ENCODE measurements at places on chromosomes 13 and 19.
A peak's percentile ranks its signal among the peaks of the same experiment; 100 is the strongest.

GRCh38 chr13:112078879-112079531, 12.1 kb downstream of the SOX1 start:
- no peak for DNase-seq

GRCh38 chr19:39303373-39304184, 7.4 kb downstream of the IFNL1 start:
- no peak for DNase-seq

- DNase-seq = no peak
Observed at GRCh38 chr19:5093297-5093928, 124.5 kb downstream of the KDM4B start.

DNA sequence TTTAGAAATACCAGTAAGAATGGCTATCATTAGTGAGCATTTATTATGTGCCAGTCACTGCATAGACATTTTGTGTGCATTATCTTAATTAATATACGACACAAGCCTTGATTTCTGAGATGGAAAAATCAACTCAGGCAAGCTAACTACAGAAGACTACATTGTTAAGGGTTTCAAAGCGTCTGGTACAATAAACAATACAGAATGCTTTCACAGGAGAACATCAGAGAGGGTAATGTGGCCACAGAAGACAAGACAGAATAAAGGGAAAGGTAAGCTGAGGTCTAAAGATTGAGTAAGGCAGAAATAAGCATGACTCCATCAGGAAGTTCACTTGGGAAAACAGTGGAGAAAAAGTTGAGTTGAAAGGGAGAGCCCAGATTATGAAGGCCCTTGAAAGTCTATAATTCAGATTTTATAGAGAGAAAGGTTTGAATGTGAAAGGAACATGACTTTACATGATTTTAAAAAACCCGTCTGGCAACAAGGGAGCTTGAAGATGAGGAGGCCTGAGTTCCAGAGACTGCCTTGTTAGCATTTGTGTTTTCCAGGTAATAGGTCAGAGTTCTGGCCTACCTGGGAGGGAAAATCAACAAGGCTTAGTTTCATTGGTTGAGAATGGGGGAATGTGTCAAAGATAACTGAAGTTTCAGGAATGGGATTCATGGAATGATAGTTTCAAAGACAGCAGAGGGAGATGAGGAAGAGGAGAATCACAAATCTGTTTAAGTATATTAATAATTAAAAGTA, 1.8 kb upstream of the MBNL2 start:
- no peak for DNase-seq

DNA sequence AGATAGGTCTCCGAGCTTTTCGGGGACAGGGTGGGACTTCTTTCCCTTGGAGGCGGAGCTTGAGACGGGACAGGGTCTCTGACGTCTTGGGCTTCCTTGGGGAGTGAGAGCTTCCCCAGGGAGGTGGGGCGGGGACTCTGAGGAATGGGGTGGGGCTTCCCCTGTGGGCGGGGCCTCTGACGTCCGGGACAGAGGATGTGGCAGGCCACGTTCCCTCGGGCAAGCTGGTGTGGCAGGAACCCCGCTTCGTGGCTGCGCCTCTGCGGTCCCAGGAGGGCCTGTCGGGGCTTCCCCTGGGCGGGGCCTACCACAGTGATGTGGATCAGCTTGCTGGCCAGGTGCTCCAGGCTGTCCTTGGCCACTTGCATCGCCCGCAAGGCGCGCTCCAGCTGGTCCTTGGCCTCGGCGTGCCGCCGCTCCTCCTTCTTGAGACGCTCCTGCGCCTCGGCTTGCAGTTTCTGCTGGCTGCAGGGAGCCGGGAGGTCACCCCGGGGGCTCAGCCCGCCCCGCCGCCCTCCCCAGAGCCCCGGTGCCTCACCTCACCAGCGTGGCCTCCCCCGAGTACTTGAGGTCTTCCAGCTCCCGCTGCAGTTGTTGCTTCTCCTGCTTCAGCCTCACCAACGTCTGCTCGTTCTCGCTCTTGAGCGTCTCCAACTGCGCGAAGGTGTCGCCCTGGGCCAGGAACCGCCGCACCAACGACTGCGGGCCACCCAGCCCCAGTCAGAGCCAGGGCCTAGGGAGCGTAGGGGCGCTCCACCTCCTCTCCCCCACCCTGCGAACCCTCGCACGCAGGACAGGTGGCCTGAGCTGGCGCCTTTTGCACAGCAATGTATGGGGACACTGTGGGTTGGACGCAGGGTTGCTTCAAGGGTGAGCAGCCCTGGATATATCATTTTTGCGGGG, 3.3 kb upstream of the RGL3 start:
- DNase-seq = peak; percentile 85

DNA sequence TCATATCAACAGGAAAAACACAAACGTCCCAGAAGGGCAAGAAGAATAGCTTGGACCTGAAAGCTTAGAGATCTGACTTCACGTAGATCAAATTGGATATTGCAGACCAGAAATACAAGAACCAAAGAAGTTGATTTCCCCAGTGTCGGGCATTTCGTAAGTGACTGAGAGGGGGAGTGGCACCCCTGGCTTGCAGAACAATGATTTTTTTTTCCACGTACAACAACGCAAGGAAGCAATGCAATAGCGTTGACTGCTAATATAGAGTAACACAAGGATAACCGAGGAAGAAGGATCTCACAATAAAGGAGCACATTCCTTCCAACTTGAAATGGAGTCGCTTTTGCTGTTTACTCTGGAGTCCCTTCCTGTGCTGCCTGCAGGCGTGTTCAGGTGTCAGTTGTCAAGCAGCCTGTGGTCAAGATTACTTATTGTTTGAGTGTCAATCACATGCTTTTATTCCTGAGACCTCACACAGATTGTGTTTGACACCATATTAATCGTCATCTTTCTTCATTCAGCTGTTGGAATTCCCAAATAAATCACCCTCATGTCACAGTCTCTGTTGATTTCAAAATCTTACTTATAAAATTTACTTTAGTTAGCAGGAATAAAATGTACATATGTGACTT, 139.4 kb downstream of the FREM2 start:
- DNase-seq = no peak

DNA sequence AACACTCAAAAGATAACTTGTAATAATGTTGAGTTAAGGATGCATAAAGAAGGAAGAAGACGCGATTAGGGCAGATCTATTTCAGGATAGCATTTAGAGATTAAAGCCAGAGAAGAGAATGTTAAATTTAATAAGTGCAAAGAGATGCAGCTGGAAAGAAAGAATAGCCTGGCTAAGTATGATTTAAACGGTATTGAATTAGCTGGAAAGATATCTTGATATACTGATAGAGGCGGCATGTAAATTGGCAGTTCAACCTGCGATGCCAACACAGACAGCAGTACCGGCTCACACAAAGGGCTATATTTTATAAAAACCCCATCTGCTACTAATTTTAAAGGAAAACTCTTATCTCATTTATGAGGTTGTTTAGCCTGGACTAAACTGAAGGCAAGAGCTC, 121.4 kb downstream of the ENOX1 start:
- no peak for DNase-seq

GRCh38 chr13:109881347-109881725, 95.0 kb upstream of the IRS2 start:
- no peak for DNase-seq

DNA sequence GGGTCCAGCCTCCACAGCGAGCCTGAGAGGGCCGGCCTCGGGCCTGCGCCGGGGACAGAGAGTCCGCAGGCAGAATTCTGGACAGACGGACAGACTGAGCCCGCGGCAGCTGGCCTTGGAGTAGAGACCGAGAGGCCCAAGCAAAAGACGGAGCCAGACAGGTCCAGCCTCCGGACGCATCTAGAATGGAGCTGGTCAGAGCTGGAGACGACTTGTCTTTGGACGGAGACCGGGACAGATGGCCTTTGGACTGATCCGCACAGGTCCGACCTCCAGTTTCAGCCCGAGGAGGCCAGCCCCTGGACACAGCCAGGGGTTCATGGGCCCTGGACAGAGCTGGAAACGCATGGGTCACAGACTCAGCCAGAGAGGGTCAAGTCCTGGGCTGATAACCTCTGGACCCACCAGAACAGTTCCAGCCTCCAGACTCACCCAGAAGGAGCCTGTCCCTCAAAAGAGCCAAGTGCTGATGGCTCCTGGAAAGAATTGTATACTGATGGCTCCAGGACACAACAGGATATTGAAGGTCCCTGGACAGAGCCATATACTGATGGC, 490 bp downstream of the ITPKC start:
- DNase-seq = no peak

GRCh38 chr19:47099576-47100050, 14.0 kb downstream of the ZC3H4 start:
- no peak for DNase-seq

DNA sequence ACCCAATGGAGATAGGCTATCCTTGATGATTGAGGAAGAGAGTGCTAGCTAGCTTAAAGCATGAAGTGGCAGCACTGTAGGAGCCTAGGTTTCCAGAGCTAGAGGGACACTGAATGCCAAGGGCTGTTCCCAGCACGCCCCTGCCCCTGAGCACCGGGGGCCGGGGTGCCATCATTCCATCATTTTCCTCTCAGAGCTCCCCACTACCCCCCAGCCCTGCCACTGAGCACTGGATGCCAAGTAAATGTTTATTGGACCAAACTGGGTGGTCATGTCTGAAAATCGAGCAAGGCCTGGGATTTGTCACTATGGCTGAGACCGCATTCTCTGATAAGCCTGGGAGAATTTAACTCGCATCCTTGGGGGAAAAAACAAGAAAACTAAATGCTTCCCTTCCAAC, 142.8 kb downstream of the STK24 start:
- DNase-seq = no peak

GRCh38 chr13:77374339-77374738, 47.4 kb upstream of the MYCBP2 start:
- no peak for DNase-seq

- DNase-seq = no peak
Observed at GRCh38 chr13:69319656-69320055, 788.0 kb upstream of the ATXN8OS start.

- peak; percentile 42 for DNase-seq
Observed at GRCh38 chr19:45496349-45496953, 396 bp downstream of the RTN2 start.

DNA sequence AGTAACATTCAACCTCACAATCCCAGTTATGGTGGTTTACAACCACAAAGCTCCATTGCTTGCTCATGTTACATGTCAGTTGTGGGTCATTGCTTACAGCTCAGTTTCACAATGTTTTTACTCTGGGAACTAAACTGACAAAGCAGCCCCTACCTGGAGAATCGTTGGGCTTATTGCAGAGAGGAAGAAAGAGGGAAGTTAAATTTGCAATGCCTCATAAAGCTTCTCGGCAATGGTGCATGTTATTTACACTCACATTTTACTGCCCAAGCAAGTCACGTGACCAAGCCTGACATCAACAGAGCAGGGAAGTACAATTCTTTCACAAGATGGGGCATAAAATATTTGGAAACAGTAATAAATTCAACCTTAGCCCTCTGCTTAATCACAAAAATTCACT, 441.6 kb downstream of the TDRD3 start:
- no peak for DNase-seq

- DNase-seq = no peak
Observed at GRCh38 chr13:77349365-77349764, 22.5 kb upstream of the MYCBP2 start.

DNA sequence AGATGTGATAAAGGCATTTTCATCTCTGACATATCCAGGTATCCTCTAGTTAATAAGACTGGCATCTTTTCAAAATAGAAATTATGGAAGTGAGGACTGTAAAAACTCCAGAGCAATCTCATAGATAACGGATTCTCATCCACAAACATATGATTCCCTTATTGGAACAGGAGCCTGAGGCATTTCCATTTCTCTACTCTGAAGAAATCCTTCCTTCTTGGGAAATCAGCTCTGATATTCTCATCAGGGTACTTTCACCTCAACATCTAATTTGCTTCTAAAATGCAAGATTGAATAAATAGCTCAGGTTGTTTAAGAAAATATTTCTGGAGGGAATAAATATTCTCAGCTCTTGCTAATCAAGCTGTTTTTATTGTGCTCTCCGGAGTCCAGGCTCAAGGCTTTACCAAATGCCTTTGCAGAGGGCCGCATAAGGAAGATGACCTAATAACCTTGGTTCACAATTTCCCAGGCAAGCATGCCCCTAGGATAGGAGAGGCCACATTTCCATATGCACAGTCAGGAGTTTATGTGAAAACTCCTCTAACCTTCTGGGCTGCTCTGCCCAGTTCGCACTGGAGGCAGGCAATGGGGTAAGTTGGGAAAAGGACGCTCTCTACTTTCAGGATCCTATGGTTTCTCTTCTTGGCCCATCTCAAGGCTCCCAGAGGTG, 44.0 kb upstream of the RFC3 start:
- no peak for DNase-seq

DNA sequence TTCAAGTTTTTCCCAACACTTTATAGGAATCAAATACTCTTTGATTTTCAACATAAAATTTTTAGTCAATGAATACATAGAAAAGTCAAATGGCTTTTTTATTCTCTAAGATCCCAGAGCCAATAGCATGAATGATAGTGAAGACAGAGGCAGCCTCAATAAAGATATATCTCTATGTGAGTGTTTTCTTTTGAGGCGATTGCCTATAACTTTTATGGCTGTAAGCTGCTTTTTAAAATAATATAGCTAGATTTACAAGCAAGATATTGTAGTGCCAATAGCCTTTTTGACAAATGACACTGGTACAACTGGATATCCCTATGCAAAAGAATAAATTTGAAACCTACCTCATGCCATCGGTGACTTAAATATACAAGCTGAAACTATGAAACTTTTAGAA, 1705.2 kb upstream of the PCDH20 start:
- no peak for DNase-seq

DNA sequence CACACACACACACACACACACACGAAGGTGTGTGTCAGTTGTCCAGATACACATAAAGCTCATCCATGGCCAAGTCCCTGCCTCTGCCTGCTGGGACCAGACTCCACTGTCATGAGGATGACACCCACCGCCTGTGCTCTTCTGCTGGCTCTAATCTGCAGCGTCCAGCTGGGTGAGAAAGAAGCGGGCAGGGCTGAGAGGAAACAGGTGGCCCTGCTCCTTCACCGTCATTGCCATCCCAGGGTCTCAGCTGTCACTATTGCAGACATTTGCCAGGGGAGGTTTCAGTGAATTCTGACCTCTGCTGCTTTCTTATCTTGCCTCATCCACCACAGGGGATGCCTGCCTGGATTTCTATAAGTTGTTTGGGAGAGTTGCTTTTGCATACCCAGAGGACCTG, 31.4 kb downstream of the SCGB2B2 start:
- peak; percentile 27 for DNase-seq

GRCh38 chr13:111629016-111629415, 308.6 kb downstream of the TEX29 start:
- no peak for DNase-seq

- peak; percentile 21 for DNase-seq
Observed at GRCh38 chr13:79307866-79308298, 98.2 kb downstream of the RBM26 start.

DNA sequence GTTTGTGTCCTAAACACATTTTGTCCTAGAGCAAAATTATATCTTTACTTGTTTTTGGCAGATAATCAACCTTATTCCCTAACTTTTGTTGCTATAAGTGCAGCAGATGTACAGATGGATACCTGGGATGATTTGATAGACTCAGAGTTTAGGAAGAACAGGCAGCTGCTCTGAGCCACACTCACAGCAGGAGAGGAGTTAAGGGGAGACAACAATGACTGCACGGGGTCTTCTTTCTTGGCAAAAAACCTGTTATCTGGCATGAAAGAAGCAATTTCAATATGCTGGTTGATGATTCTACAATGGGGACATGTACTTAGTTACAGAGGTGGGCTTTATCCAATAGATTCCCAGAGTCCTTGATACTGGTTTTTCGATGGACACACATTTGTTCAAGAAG, 258.9 kb upstream of the PCDH9 start:
- no peak for DNase-seq

GRCh38 chr13:41694545-41695301, 237.4 kb downstream of the RGCC start:
- DNase-seq = no peak

- peak; percentile 55 for DNase-seq
Observed at GRCh38 chr13:63044589-63045313, 1629.1 kb upstream of the PCDH20 start.

- peak; percentile 44 for DNase-seq
Observed at GRCh38 chr19:23365222-23365621, 30.0 kb downstream of the ZNF91 start.
